HuH-7 (cell line): ENCODE measurements at places on chromosomes 5 and 9.

- no peak for DNase-seq
These were observed 753.2 kb downstream of the TLR4 start for GRCh38 chr9:118457171-118458000.

- no peak for DNase-seq
These were observed 157.9 kb downstream of the ALDH1A1 start for GRCh38 chr9:72794946-72795345.

DNA sequence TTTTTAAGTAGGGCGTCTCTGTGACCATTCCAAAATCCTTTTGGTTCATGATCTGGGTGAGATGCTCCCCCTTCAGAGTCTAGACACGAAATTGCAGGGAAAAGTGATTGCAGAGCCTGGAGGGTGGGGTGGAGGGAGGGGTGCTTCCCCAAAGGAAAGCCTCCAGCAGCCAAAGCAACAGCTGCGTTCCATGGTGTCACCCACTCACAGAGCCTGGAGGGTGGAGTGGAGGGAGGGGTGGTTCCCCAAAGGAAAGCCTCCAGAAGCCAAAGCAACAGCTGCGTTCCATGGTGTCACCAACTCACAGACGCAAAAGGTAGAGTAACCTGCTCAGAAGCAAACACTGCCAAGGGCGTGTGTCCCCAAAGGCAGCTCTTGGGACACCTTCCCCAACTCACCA, 22.6 kb downstream of the SLC6A18 start:
- DNase-seq: no peak

GRCh38 chr9:84609779-84610178, 59.8 kb upstream of the NTRK2 start:
- no peak for DNase-seq

DNA sequence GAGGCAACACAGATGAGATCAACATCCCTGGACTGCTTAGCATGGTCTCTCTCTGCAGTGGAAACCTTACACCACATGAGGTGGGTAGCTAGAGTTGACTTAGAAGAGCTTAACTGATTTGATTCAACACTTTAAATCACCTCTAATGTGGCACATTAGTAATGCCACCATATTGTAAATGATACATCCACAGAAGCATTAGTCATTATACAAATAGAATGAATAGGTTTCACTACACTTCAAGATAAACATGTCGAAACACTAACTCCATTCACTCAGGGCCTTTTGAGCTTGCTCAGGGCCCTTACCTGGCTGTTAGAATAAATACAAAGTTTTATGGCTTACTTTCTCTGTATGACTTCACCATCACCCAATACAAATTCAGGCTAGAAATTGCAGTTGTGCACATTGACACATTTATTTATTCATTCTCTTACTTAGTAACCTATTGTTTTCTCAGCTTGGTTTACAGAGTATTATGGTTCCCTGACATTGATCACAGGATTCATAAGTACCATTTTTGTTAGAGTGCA, 9.3 kb upstream of the SMAD5 start:
- peak; percentile 39 for DNase-seq

DNA sequence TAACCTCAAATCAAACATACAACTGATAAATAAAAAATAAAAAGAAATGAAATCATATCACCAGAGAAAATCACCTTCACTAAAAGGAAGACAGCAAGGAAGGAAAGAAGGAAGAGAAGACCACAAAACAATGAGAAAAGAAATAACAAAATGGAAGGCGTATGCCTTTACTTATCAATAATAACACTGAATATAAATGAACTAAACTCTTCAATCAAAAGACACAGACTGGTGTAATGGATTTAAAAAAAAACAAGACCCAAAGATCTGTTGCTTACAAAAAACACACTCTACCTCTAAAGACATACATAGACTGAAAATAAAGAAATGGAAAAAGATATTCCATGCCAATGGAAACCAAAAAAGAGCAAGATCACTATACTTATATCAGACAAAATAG, 60.3 kb downstream of the ERP44 start:
- no peak for DNase-seq

DNA sequence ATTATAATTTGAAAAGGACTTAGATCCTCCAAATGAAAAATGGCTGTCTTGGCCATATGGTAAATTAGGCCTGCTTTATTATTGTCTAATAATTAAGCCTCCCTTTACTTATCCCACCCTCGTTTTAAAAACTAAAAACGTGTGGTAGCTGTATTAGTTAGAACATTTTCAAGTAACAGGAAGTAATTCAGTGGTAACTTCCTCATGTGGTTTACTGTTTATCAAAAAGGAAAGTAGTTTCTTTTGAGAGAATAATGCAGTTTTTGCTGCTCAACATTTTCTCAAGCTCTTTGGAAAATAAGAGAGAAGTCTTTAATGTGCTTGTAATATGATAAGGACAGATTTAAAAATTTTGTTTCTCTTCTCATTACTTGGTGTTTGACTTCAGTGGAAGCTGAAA, 26.0 kb downstream of the ZCCHC7 start:
- no peak for DNase-seq

GRCh38 chr5:58085800-58086199, 374.1 kb downstream of the PLK2 start:
- DNase-seq: no peak

DNA sequence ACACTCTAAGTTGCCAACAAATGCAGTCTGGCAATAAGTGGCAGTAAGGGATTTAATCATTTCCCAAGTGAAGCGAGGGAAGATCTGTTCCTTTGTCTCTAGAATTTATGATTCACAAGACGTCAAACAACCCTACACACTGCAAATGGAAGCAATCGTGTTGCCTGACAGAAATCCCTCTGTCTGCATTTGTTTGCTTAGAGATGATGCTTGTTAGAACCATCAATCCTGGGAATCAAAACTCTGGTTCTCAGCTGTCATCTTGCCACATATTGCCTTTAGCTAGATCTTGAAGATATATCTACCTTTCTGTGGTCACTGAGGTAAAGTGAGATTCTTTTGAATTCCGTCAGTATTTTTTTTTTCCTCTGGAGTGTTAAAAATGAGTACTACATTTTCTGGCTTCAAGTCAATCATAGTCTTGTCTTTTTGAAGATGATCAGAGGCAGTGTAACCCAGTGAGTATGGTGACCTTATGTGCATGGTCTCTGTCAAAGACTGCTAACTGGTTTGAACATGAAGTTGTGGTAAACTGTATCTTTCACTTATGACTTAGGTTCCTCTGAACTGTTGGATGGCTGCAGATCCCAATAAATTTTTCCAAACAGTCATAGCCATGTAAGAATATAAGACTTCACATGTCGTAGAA, 106.4 kb upstream of the STARD4 start:
- no peak for DNase-seq

DNA sequence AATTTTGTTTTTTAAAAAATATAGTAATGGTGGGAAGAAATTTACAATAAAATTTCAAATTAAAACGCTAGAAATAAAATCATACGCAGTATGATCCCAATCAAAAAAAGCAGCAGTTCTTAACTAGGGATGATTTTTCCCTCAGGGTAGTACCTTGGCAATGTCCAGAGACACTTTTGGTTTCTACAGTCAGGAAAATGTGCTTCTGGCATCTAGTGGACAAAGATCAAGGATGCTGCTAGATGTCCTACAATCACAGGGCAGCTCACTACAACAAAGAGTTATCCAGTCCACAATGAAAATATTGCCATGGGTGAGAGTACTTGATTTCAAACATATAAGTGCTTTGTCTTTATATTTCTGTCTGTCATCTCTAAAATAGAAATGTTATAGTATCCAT, 400.2 kb upstream of the SGCD start:
- DNase-seq: no peak
